ENCODE measurements at places on chromosomes 6 and 20.

GRCh38 chr6:164133095-164133494, 718.6 kb downstream of the QKI start:
- no peak for DNase-seq

DNA sequence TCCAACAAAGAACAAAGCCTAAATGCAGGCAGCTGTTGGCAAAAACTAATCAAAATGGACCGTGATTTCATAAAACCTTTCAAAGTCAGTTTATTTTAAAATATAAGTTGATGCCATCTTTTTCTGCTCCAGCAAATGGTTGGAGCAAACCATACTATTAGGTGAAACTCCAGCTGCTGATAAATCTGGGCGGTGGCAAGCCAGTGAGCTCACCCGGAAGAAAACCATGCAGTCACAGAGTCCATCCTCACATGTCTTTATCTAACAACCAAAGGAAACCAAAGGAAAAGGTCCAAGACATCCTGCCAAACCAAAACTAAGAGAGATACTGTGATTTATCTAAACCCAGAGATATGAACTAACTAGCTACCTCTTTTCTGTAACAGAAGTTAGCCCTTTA, 72.6 kb downstream of the HIVEP2 start:
- no peak for DNase-seq

GRCh38 chr20:21322083-21322710, 19.1 kb downstream of the XRN2 start:
- DNase-seq = no peak

DNA sequence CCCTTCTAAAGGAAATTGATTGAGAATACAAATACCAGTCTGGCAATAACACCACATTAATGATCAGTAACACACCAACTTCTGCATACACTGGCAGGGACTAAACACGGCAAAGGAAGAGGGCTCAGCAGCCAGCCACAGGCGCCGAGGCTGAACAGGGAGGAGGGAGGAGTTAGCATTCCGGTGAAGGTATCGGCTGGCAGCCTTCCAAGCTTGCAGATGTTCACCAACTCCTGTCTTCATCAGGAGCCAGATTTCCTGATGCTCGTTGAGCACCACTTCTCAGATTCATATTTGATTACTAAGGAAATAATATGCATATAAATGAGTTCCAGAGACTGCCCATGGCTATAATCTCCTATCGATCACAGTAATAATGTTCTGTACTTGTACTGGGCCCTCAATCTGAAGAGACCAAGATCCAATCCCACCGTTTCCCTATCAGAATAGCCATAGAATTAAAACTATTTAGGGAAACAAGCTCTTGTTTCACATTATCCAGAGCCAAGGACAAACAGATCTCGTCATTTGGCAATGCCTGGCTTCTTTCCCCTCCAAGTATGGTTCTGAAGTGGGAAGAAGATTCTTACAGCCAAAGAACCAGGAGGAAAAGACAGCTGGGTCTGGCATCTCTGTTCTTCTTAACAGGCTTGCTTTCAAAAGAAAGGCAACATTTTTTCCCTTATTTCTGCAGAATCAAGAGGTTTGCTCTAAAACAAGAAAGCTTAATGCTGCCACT, 42.2 kb downstream of the GFOD1 start:
- no peak for DNase-seq

DNA sequence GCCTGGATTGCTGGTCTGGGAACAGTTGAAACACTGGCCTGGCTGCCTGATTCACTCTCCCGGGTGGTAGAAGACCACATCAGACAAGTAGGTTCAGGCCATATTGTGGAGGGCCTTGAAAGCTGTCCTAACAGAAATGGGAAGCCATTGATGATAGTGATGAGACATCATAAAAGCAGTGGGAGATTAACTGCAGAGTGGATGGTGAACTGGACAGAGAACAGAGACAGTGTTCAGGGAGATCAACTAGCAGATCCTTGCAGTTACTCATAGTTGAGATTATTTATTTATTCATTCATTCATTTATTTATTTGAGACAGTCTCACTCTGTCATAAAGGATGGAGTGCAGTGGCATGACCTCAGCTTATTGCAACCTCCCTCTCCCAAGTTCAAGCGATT, 30.2 kb upstream of the MCM3 start:
- no peak for DNase-seq

DNA sequence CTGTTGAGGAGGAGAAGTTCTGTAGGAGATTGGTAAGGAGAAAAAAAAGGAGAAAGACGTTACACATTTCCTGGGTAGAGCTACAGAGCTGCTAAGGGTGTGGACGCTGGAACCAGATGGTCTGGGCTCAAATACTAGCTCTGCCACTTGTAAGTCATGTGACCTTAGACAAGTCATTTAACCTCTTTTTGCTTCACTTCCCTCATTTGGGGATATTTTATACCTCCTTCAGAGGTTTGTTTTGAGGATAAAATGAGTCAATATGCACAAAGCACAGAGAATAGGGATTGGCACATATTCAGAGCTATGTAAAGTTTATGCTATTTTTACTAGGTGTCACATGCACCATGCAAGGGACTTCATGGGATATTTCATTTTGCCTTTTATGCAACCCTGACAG, 708.8 kb downstream of the DHX35 start:
- no peak for DNase-seq

DNA sequence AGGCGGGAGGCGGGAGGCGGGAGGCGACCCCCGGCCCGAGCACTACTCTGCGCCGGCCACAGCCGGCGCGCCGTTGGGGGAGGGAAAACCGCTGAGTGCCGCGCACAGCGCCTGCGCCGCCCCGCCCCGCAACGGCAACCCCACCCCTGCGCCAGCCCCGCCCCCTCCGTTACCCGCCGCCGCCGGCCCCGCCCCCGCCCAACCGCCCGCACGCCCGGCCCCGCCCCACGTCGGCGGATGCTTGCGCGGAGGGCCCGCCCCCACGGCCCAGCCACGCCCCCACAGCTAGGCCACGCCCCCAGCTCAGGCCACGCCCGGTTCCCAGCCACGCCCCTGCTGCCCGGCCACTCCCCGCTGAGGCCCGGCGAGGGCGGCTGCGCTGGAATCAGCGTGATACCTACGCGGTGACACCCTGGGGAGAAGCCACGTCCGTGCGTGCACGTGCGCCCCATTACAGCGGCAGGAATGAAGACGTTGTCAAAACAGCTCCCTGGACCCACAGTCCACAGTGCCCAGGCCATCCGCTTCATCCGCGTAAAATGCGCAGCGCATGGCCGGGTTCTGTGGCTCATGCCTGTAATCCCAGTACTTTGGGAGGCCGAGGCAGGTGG, at the start of gene TCFL5:
Gene TCFL5, minus strand, starts transcription at position 97 of the 611 bp plus-strand sequence. CDS start 152 bp downstream, outside the sequence.
- DNase-seq = no peak

- DNase-seq = no peak
These were observed 46.0 kb upstream of the ADGRG6 start for GRCh38 chr6:142255785-142256184.

- DNase-seq = no peak
These were observed 200.9 kb downstream of the GJA10 start for GRCh38 chr6:90095145-90095544.

DNA sequence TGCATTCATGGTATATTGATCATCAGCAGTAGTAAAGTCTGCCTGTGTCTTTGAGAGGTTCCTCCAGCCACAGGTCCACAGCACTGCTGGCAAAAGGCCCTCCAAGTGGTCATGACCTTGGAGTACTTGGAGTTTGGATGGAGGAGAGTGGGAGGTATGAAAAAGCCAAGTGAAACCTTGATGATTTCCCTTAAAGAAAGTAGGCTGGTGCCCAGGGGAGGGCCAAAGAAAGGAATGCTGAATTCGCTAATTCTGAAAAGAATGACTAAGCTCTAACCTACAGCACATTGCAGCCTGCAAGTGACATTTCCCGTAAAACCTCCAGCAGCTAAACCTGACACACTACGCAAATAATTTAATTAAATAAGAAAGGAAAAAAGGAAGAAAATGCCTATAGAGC, 223.4 kb upstream of the TAB2 start:
- DNase-seq = no peak

GRCh38 chr6:154428897-154429296, 72.3 kb upstream of the IPCEF1 start:
- no peak for DNase-seq
